ENCODE measurements at places on chromosomes 7 and 10.

DNA sequence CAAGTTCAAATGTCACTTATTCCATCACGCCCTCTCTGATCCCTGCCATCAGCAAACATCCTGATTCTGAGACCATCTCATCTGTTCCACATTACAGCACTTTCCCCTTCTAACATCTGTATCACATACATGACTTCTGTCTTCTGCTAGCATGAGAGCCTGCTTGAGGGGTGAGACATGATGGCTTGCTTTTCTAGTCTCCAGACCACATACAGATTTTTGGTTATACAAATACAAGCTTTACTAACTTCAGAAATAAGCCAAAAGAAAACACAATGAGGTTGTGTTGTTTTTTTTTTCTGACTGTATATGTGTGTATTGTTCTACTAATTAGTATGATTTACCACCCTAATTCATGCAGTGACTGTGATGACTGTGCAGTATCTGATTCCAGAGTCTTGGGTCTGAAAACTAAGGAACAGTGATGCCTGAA lies 34.3 kb downstream of the NAPEPLD start:
- no peak for DNase-seq

- DNase-seq: no peak
Observed at GRCh38 chr7:1695800-1696454, 25.9 kb downstream of the ELFN1 start.

DNA sequence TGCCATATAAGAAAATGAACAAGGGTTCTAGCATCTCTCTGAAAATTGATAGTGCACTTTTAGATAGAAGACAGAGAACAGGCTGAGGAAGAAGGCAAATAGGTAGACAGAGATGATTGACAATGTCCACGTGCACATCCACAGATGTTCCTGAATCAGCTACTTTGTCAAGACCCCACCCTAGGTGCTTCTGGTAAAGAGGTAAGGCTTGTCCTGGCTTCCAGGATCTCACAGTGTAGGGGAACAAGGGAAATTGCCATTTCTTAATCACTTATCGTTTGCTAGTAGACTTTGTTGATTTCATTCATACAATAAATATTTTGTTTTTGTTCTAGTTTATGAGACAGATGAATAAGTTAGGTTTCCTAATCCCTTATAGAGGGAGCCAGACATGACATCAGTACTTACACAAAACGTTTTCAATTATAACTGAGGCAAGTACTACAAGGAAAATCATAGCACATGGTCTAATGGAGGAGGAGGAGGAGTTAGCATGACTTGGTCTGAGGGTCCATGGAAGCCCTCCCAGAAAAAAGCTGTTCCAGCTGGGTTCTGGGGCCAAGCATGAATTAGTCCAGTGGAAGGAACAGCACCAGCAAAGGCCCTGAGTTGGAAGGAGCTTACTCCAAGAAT lies 115.9 kb upstream of the ARID5B start:
- no peak for DNase-seq

DNA sequence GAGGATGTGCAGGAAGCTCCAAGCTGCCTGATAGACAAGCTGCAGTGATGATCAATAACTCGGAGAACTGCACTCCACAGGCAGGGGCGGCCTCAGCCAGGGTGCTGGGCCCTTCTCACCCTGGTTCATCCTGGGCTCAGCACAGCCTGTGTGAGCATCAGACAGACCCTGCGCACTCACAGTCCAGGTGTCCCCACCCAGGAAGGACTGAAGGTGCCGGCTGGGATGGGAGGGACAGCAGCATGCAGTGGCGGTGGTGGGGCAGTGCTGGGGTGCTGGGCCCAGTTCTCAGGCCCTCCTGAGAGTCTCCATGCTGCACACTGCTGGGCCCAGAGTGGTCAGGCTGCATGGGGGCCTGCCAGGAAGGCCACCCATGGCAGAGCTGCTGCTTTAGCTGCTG lies 74.1 kb downstream of the ITIH5 start:
- no peak for DNase-seq

DNA sequence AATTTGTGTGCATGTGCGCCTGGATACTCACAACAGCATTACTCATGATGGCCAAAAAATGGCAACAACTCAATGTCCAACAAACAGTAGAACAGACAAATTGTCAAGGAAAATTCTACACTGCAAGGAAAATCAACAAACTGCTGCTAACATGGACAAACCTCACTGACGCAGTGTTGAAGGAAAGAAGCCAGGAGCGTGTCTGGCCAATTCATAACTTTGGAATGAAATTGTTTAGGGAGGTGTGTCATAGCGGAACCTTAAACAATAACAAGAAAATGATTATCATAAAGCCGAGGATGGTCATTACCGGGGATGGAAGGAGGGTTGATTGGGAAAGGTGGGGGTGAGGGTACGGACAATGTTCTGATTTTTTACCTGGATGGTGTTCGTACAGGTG lies 29.1 kb downstream of the ALOX5 start:
- DNase-seq: no peak

- DNase-seq: no peak
Observed at GRCh38 chr7:50393076-50393475, 57.1 kb downstream of the FIGNL1 start.

DNA sequence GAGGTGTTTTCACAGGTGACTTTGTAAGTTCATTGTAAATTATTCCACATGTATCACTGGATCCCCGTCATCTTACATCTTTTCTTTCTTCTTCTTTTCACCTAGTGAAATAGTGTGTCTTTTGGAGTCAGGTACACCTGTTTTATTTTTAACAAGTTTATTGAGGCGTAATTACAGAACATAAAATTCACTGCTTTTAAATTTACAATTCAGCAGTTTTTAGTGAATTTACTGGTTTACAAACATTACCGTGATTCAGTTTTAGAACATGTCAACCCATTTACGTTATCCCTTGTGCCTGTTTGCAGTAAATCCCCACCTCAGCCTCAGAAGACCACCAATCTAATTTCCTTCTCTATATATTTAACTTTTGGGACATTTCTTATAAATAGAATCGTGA lies 256.9 kb downstream of the EXOC4 start:
- no peak for DNase-seq

- no peak for DNase-seq
Observed at GRCh38 chr10:48495282-48496045, 109.4 kb downstream of the ARHGAP22 start.

- no peak for DNase-seq
Observed at GRCh38 chr10:30039988-30040387, 19.4 kb downstream of the JCAD start.

- no peak for DNase-seq
Observed at GRCh38 chr7:122643250-122643649, 55.7 kb downstream of the RNF133 start.

- DNase-seq: no peak
Observed at GRCh38 chr7:129884495-129884894, 68.3 kb downstream of the UBE2H start.

DNA sequence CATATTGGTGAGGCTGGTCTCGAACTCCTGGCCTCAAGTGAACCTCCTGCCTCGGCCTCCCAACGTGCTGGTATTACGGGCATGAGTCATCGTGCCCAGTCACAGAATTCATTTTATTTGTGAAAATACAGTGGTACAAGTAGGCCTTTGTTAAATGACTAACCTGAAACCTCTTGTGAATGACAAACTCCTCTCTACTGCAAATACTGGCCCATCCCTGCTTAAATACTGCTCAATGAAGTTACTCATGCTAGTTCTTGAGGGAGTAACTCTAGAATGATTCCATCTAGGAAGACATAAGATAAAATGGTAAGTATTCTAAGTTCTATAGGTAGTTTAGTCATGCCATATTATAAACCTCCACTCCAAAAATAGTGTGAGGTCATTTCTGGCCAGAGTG lies 80.7 kb downstream of the UBE2H start:
- DNase-seq: no peak

- peak; percentile 27 for DNase-seq
Observed at GRCh38 chr7:127347567-127348246, 44.8 kb downstream of the ZNF800 start.
